ENCODE measurements at places on chromosomes 6 and 20.

GRCh38 chr6:6643398-6643797, 54.9 kb downstream of the LY86 start:
- no peak for DNase-seq

GRCh38 chr6:170076466-170077165, 214.3 kb downstream of the DLL1 start:
- DNase-seq: no peak

- peak; percentile 32 for DNase-seq
Measured at GRCh38 chr6:45548657-45549515, 171.2 kb upstream of the SUPT3H start.

GRCh38 chr20:16485401-16485800, 87.8 kb downstream of the KIF16B start:
- no peak for DNase-seq

GRCh38 chr6:95848717-95849116, 167.1 kb upstream of the FUT9 start:
- DNase-seq: no peak

DNA sequence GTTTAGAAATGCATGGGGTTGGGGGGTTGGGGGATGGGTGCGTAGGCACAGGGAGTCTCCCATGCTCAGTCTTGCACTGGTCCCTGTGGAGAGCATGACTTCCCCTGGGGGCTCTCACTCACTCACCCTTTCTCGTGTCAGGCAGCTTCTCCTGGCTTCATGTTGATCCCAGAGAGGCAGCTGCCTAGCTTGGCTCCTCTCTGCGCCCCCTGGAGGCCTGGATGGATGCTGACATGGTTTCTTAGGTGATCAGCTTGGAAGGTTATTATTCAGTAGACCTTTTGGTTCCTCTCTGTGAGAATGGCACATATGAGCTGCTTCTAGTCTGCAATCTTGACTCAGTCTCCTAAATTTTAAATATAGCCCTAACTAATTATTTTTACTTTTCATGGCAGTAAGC, 109.3 kb upstream of the FAM83B start:
- DNase-seq: no peak

GRCh38 chr6:107679457-107679856, 144.7 kb downstream of the SCML4 start:
- no peak for DNase-seq

DNA sequence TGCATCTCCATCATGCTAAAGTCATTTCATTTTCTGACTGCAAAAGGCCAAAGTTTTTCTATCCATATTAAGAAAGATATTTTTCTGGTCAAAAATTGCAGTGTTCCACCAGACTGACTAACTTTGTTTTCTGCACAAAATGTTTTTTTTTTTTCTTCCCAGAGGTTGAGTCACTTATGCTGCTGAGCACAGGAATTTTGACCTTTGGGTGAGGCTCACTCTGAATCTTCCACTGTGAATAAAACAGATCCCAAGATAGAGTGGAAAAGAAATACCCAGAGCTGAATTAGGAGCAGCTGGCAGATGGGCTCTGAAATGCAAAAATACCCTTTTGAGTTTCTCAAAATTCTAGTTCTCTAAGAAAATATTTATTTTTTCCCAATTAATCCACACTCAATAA, 996.8 kb downstream of the KIF16B start:
- no peak for DNase-seq

DNA sequence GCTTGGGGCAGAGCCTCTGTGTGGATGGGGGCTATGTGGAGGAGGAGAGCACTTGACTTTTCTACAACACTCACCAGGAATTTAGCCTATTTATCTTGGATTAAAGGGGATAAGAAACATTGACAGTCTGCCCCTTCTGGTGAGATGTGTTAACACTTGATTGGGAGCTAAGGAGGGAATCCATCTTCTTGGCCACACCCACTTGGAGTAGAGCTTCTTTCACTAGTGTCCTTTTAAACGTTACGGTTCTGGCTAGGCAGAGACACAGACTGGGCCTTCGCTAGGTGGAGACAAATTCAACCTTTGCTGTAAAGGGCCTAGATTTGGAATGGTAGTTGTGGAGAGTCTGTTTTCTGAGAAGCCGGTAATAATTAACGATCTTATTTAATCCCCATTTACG, 15.5 kb upstream of the TPBG start:
- DNase-seq: no peak

DNA sequence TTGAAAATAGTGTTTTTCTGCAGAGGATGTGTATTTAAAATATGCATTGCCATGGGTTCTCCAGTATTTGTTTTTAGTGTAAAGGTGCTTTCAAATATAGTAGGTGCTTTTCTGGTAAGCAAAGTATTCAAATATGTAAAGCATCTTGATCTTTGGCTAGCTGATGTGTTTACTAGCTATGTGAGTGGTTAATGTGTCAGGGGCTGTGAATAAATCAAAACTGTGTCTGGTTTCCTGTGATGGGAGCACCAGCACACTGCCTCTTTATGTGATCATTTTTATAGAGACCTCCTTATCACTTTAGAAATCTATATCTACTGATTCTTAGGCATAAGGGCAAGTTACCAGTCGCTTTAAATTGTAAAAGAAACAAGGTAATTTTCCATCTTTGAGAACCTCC, 388.9 kb upstream of the MAN1A1 start:
- DNase-seq: no peak

DNA sequence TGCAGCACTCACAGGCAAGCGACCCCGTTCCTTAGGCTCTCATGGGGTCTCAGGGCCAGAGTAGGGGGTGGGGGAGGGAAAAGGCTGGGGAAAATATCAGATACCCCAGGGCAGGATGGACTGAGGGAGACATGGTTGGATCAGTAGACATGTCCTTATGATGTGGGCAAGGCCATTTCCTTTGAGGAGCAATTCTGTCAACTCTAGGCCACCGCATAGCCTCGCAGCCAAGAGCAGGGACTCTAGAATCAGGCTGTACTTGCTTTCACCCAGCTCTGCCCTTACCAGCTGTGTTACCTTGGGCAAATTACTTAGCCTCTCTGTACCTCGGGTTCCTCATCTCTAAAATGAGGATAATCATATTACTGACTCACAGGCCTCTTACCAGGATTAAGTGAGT, 2.2 kb upstream of the MAPK13 start:
- no peak for DNase-seq

DNA sequence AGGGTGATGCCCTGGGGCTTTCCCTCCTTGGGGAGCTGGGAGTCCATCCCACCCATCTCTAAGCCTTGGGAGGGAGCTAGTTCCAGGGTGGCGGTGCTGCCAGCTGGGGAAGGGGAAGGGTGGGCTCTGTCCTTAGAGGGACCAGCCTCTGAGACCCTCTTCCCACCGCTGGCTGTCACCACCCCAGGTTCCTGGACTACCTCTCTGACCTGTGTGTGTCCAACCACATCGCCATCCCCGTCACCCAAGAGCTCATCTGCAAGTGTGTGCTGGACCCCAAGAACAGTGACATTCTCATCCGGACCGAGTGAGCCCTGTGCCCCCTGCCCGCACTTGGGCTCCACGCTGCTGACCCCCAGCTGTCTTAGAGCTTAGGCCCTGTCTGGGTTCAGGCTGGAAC, 43.2 kb downstream of the UQCC2 start:
- DNase-seq: no peak

DNA sequence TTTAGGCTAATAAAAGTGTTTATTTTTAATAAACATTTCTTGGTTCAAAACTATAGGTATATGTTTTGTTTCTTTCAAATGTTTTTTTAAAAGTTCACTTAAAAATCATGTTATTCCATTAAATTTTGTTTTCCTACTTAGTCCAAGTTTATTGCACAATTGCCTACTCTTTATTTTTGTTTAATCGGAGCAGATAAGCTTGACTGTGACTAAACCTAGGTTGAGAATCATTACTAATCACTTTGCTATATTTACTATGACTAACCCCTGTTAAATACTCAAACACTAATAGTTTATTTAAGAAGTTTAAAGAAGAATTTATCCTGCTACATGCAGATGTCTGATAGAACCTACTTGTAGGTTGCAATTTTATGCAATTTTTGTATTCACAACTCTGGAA, 18.8 kb downstream of the MAP3K4 start:
- no peak for DNase-seq

- DNase-seq: no peak
Measured at GRCh38 chr6:113458368-113459010, 398.7 kb upstream of the MARCKS start.

DNA sequence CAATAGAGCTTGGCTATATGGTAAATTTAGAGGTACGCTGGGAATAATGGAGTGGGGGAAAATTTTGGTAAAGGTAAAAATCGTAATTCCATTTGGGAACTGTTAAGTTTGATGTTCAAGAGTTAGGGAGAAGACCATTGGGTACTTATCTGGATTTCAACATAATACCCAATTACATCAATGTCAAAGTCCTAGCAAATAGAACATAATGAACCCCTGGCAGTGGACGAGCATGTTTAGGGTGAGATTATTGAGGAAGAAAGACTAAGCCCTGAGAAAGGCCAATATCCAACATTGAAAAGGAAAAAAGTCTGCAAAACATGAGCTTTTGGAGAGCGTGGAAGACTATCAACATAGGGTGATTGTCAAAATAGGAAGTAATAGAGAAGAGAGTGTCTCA, 106.6 kb downstream of the TSHZ2 start:
- DNase-seq: no peak

- DNase-seq: no peak
Measured at GRCh38 chr6:100670056-100670455, 205.3 kb upstream of the SIM1 start.

- no peak for DNase-seq
Measured at GRCh38 chr20:61816606-61817460, 248.8 kb downstream of the TAF4 start.

DNA sequence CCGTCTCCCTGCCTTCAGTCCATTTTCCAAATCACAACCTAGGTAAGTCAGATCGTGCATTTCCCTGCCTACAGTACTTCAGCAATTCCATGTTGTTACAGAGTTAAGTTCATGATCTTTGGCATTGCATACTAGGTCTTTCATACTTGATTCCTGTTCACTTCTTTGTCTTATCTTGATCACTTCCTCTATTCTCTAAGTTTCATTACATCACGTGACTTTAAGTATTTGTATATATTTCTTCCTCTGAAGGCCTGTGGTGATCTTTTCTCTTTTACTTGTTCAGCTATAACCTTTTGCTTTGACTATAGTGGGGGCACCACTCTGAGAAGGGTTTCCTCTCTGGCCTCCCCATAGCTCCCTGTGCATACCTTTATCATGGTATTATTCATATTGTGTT, 100.2 kb downstream of the TRMT11 start:
- DNase-seq: no peak

DNA sequence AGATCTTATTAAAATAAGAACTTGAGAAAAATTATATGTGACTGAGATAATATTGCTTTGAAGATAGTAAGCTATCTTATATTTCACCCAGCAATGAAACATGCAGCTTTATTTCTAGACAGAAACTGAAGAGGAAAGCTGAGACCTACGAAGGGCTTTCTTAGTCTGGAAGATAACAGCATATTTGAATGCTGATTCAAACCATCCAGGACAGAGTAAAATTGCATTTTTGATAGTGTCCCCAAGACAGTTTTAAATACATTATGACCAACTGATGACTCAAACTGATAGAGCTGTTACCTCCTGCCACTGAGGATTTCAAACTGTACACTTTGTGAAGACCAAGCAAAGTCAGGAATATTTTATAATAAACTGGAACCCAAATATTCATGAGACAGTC, 409.6 kb downstream of the GRIK2 start:
- DNase-seq: no peak

DNA sequence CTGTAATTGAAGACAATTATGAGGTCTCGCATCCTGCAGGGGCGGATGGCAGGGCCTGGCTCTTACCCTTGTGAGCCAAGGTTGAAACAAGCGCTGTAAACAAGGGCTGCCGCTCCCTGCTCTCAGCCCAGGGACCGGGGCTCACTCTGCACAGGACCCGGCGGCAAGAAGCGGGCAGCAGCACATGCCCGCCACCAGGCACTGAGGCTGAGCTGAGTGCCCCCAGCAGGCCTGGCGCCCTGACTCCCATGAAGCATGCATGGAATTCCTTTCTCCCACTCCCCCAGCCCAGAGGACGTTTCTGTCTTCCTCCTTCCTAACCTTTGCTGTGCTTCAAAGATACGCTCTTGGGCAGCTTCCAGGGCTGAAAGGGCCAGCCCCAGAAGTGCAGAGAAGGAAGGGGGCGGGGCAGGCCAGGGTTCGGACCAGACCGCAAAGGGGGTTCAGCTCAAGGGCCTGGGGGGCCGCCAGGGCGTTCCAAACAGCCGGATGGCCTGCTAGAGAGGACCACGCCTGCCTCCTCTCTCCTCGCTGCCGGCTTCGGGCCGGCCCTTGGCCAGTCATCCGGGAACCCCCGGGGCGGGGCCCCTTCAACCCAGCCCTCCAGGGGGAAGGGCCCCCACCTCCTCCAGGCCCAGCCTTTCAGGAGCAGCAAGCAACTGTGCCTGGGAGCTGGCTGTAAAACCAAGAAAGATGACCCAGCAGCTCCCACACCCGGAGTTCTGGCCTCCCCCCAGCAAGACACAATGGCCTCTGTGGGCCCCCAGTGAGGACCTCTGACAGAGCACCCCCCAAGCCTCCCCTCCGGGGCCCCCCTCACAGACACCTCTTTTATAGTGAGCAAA, 109.9 kb downstream of the NOL4L start:
- DNase-seq: peak; percentile 94

DNA sequence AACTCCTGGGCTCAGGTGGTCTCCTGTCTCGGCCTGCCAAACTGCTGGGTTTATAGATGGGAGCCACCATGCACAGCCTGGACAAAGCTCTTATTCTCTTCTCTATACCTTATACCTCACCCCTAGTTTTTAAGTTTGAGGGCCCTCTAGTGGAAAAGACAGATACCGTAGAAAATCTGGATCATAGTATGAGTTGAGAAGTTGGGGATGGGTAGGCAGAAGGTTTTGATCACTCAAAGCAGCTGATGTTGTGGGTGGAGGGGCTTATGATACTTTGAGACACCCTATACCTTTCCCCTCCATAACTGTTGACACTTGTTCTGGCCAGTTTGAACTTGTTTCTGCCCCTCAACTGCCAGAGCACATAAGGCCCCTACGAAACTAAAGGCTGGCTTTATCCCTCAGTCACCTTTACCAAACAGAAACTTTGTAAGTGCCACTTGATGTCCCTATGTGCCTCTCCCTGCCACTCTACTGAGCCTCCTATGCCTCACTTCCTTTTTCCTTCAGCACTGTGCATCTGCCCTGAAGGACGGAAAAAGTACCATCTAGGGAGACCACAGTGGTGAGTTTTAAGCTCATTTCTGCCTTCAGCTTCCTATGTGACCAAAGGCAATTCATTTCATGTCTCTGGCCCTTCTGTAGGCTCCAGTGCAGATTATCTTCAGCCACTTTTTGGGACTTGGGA, 28.6 kb downstream of the RALY start:
- DNase-seq: no peak

- no peak for DNase-seq
Measured at GRCh38 chr6:33428966-33429749, 9.3 kb downstream of the SYNGAP1 start.

GRCh38 chr20:62692176-62692575, 16.5 kb upstream of the NTSR1 start:
- DNase-seq: no peak

Measured in small intestine (tissue), 16 donors.